GF-D8 (cell line): ENCODE measurements at places on chromosomes 6 and 20.

GRCh38 chr20:38299963-38300362, 4.0 kb upstream of the BPI start:
- no peak for DNase-seq

DNA sequence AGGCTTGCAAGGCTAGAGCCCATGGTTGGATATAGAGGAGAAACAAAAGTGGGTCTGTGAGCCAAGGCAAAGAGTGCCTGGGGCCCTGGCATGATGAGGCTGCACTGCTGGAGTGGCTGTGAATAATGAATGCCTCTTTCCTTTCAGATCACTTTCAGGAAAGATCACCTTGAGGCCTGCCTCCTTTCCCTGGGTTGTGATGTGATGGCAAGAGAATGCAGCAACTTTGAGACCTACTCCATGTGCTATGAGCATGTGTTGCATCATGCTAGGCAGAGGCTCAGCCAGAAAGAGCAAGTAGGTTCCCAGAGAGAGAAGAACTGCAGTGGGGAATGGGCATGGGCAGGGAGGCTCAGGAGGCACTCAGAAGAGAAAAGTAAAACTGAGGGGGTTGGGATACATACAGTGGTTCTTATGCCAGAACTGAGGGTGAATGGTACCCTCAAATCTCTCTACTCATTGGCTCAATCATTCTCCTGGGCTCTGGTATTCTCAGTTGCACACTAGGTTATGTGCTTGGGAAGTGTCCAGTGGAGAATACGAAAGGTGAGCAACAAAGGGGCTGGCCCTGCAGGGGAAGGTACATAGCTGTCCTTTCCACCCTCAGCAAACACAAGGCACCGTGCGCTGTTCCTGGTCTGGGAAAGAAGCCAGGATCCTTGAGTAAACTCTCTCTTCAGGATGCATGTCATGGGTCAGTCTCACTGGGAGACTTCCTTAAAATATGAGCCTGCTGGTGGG, 45.9 kb downstream of the CD164 start:
- DNase-seq = no peak

DNA sequence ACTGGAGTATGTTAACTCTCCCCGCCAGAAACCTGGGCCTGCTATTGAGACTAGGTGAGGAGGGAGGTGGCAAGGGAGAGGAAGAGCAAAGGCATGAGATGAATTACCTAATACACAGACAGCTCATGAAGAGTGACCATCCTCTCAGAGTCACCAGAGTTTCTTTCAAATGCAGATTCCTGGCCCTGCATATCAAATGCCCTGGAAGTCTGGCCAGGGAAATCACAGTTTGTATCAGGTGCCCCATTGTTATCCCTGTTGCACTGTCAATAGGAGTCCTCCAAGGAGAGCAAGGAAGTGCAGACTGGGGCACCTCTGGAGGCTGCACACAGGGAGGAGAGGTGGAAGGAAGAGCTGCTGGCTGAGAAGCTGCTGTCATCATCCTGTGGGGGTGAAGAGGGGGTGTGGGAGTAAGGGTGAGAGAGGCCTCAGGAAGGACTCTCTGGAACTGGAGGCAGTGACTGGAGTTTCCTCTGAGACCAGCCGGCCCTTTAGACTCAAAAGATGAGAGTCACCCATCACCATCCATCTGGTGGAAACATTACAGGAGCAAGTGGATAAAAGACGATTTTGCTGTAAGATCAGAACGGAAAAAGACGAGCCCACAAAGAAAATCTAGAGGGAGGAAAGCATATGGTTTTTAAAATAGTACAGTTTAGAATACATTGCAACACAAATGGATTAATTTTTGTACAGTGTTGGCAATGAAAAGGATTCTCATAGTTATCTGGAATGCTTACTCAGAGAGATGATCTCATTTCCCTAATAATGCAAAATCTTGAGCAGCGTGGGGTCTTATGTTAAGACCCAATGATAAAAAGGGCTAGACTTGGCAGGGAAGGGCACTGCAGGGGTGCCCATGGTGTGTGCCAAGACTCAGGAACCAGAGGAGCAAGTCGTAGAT, 268.1 kb downstream of the UST start:
- DNase-seq = no peak

- DNase-seq = no peak
Observed at GRCh38 chr20:23237201-23237600, 113.4 kb upstream of the NXT1 start.

DNA sequence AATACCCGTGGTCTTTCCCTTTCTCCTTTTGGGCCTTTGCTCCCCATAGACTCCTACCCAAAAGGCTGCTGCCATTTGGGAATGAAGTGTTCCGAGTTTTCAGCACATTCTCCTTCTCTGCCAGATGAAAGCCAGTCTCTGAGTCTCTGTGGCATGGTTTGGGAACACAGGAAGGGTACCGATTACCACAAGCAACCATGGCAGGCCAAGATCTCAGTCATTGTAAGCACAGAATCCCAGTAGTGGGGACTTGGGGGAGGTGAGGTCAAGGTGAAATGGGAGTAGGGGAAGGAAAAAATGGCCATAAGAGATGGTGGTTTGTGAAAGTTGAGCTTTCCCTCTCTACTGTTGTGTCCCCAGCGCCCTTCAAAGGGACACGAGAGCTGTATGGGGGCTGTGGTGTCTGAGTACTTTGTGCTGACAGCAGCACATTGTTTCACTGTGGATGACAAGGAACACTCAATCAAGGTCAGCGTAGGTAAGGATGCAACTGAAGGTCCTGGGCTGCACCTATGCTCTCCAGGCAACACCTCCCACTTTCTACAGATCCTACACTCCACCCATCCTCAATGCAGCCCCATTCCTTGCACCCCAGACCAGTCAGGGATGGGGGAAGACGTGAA, 4.1 kb downstream of the CFB start:
- no peak for DNase-seq

DNA sequence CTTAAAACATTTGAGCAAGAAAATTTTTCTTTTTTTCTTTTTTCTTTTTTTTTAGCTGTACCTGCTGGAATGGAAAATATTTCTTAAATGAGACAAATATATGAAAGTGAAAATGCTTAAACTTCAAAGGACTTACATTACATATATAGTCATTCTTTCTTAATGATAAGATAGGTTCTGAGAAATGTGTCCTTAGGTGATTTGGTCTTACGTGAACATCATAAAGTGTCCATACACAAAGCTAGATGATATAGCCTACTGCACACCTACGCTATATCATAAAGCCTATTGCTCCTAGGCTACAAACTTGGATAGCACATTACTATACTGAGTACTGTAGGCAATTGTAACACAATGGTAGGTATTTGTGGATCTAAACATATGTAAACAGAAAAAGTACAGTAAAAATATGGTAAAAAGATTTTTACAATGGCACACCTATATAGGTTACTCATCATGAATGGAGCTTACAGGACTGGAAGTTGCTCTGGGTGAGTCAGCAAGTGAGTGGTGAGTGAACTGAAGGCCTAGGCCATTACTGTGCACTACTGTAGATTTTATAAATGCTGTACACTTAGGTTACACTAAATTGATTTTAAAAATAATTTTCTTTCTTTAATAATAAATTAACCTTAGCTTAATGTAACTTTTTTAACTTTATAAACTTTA, 54.6 kb downstream of the RPP21 start:
- no peak for DNase-seq

DNA sequence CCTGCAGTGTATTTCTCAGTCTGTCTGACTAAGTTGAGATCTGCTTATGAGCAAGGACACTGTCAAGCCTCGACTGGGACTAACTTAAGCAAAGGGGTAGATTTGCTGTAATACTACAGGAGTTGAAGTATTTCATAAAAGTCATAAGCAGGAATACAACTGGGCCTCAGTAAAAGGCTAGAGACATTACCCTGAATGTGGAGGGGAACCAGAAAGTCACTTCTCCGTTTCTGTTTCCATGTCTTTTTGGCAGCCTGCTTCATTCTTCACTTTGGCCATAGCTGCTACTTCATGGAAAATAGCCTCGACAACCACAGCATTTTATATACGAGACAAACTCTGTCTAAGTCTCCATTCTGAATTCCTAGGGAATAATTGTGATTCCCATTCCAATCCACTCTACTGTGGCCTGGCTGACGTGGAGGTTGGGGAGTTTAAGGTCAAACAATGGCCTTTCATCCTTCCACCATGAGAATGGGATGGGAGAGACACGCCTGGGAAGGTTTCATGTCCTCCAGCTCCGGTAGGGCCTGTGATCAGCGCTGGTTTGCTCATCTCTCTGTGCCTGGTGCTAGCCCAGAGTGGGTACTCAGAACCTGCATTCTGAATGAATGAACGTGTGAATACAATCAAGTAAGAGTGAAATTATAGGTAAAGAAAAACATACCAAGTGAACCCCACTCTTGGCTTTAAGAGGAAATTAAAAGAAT, 37.1 kb upstream of the DUSP22 start:
- no peak for DNase-seq

GRCh38 chr6:148055419-148055818, 287.2 kb upstream of the SASH1 start:
- no peak for DNase-seq

DNA sequence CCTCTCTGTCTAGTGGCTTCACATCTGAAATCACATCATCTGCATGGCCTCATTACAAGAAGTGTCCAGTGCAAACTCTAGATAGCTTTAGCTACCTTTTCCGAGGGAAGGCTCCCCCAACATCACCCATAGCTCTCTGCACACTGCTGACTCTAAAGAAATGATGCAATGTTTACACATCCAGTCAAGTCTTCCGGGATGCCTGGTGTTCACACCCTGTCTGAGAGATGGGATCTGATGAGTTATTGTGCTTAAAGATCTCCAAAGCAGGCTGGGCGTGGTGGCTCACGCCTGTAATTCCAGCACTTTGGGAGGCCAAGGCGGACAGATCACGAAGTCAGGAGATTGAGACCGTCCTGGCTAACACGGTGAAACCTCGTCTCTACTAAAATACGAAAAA, 404.6 kb upstream of the IRAK1BP1 start:
- no peak for DNase-seq

- DNase-seq = no peak
Observed at GRCh38 chr6:118963003-118963402, 28.0 kb upstream of the MCM9 start.

DNA sequence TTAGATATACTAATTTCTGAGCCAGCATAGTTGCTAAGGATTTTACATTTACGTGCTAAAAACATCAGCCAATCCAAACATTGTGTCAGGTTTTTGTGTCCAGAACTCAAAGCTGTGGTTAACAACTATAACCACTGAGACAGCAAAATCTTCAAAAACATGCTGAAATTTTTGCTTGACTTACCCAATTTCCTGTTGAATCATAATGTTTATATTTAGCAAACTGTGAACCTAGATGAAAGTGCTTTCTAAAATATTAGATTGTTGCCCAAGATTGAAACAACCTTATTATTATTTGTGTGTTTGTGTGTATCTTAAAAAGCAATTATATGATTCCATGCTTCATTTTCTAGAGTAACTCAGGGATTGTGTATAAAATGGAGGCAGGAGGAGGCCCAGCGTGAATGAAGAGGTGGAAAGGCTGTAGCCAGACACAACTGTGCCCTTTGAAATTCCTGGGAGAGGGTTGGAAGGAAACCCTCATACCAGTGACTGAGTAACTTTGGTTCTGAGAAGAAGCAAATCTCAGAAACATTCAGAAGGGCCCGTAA, 48.0 kb downstream of the ARMC2 start:
- peak; percentile 53 for DNase-seq

DNA sequence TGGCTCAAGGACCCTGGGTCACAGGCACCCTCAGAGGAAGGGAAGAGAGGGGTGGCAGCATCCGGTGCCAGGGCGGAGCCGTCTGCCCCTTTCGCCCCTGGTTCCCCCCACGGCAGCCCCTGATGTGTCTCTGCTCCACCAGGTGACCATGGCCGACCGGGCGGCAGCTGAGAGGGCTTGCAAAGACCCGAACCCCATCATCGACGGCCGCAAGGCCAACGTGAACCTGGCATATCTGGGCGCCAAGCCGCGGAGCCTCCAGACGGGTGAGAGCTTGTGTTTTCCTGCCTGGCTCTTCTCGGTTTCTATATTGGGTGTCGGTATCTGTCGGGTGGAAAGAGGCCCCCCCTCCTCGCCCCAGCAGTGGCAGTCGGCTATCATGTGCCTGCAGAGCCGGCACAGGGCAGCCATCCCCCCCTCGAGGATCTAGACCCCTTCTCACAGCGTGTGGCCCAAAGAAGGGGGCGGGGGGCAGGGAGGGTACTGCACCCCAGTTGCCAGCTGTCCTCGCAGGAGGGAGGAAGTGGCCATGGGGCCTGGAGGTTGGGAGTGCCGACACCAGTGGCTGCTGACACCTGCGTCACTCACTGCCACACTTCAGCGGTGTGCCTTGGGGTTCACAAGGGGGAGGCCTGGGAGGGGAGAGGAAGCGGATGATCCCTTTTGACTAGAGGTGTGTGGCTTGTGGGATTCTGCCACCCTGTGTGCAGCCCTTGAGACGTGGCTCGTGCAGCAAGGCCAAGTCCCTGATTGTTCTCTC, 1.5 kb downstream of the RBM38 start:
- no peak for DNase-seq

DNA sequence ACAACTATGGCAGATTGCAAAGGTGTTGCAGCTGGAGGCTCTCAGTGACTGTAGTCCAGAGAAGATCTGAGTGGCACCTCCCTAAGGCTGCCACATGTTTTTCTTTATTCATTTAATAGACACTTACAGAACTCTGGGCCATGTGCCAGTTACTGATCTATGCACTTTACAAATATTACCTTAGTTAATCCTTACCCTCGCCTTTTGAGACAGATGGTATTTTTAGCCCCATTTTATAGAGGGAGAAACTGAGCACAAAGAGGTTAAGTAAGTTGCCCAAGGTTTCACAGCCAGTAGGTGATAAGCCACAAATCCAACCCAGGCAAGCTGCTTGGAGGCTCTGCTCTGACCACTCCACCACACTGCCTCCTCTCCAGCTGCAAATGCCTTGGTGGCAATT, 6.5 kb upstream of the SCRT2 start:
- DNase-seq = no peak

GRCh38 chr6:156718647-156719394, 58.4 kb upstream of the ARID1B start:
- DNase-seq = no peak

DNA sequence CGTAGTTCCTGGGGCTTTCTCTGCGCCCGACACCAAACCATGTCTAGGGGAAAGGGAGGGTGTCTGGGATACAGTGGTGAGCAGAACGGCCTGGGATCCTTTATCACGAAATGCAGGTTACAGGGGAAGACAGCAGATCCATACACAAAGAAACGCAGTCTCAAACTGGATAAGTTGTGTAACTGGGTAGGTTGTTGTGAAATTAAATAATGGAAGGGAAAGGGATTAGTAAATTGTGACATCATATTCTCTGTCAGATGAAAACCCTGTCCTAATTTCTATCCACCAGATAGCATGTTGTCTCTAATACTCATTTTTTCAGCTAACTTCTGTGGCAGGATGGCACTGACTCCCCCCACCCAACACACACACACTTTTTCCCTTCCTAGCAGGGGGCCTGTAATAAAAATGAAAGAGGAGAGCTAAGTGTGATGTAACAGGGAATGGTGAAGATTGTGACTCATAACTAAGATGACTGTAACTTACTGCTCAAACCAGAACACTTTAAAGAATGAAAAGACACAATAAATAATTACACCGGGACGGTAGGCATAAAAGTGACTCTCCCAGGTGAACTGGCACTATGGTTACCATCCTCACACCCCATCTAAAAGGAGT, 769 bp upstream of the TRPC4AP start:
- no peak for DNase-seq
